ENCODE measurements at places on chromosomes 1 and 21.

DNA sequence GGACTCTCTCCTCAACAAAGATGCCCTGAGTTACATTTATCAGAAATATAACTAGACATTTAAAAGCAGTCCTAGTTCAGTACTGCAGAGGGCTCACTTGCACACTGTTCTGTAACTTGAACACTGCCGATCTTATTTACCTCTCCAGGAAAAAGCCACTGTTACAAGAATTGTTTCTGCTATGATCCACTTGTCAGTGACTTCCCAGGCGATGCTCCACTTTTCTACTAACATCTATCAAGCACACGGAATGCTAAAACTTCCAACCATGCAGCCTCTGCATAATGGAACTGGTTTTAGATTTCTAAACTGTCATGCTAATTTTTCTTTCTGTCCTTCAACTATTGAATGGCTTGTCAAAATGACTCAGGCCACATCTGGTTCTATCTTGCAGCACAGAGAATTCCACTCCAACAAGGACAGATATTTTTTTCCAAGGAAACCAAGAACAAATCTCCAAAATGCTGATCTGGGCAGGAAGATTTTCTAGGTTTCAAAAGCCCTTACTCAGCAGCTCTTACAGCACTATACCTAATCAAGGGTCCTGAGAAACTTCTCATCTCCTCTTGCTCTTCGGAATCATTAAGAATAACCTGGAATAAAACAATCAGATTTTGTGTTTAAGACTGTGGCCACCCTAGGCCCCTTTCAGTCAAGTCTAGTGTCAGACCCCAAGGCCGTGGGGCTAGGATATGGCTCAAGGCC, 9.9 kb downstream of the SEC16B start:
- DNase-seq, result peak; percentile 59

- DNase-seq, result no peak
Measured at GRCh38 chr1:161771161-161771560, 5.0 kb downstream of the ATF6 start.

- no peak for DNase-seq
Measured at GRCh38 chr1:224745394-224745793, 129.3 kb downstream of the CNIH3 start.

GRCh38 chr1:186903374-186904136, 74.8 kb downstream of the PLA2G4A start:
- DNase-seq, result no peak

DNA sequence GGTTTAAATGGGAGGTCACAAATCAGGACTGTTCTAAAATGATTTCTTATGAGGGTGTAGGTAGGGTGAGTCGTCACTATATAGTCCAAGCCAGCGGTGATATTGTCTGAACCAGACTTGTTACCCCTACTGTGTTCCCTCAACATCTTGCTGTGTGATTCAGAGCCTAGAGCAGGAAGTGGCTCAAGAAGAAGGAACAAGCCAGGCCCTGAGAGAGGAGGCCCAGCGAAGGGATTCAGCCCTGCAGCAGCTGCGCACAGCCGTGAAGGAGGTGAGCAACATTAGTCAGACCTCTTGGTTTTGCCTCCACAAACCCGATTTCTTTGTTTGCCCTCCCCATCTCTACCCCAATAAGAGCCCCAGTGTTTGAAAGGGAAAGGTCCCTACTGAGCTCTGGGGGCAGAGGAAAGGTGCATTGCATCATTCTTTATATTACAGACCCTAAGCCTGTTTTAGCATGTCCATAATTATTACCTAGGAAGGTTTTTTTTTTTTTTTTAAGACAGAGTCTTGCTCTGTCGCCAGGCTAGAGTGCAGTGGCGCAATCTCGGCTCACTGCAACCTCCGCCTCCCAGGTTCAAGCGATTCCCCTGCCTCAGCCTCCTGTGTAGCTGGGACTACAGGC, 5.0 kb upstream of the SH3BGRL3 start:
- DNase-seq, result no peak

- no peak for DNase-seq
Measured at GRCh38 chr1:5637171-5637570, 355.1 kb downstream of the NPHP4 start.

GRCh38 chr21:17610911-17611310, 1.8 kb downstream of the BTG3 start:
- no peak for DNase-seq

DNA sequence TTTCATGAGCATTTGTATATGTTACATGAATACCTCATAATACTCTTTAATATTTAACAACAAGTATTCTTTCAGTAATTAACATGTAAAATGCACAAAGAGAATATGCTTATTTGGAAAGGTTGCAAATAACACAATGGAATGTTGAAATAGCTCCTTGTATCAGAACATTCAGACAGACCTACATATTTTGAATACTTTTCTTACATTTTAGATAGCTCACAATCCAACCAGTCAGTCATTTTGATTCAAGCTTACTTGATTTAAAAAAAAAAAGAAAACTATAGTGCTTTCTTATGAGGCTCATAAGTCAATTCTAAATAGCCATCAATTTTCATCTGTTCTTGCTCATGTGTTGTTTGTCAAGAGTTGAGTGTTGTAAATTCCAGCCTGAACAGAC, 518.8 kb downstream of the ADGRL2 start:
- DNase-seq, result no peak

DNA sequence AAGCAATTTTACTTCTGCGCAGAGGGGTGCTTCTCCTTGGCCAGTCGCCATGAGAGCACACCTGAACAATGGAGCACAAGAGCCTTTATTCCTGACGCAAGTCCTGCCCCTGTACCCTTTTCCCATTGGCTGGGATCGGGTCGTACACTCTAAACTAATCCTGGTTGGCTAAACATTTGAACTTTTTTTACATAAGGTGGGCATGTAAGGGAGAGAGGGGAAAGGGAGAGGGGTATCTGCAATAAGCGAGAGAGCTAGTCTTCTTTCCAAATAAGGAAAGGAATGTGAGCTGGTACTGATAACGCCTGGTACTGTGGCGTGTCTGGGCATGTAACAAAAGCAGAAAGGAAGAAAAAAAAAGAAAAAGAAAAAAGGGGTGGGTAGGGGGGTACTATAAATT, 21.8 kb downstream of the MFSD2A start:
- no peak for DNase-seq

GRCh38 chr21:42571391-42572150, 57.9 kb downstream of the SLC37A1 start:
- no peak for DNase-seq

- DNase-seq, result peak; percentile 78
Measured at GRCh38 chr1:6523566-6523965, 30.7 kb downstream of the NOL9 start.

DNA sequence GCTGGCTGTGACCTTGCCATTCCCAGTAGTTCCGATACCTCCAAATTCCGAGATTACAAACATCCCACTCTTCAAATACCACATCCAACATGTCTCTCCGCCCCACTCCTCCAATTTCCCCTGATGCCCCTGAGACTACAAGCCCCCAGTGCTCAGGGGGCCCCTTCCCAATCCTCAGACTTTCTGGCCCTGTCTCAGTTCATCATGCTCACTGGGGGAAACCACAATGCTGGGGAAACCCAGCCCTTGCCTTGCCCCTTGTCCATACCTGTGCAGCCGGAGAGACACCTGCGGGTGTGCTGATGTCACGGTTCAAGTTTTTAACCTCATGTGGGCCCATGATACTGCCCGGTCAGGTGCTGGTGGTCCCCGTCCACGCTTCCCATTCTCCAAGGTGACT, 226.6 kb downstream of the CAMTA1 start:
- no peak for DNase-seq

GRCh38 chr1:56952501-56952900, 13.3 kb downstream of the C8B start:
- DNase-seq, result no peak

- DNase-seq, result no peak
Measured at GRCh38 chr1:237932816-237933215, 42.1 kb upstream of the ZP4 start.

GRCh38 chr1:207019661-207020060, 12.9 kb downstream of the C1orf116 start:
- DNase-seq, result no peak

- DNase-seq, result no peak
Measured at GRCh38 chr1:1137256-1138045, 21.6 kb upstream of the C1orf159 start.

GRCh38 chr21:32712641-32713040, 15.2 kb downstream of the SYNJ1 start:
- DNase-seq, result no peak

DNA sequence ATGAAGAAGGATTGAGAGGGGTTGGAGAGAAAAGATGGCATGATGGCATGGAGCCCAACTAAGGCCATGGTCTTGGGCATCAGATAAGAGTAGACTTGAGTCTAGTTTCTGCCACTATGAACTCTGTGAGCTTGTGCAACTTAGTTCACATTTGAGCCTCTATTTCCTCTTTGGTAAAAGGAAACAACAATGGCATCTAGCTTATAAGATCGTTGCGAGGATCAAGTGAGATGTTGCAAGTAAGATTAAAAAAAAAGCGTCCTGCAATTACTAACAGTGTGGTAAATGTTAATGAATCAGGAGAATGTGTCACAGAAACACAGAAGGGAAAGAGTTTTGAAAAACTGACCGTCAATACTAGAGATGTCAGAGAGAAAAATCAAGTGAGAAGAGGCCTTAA, 202.9 kb upstream of the FGGY start:
- no peak for DNase-seq

DNA sequence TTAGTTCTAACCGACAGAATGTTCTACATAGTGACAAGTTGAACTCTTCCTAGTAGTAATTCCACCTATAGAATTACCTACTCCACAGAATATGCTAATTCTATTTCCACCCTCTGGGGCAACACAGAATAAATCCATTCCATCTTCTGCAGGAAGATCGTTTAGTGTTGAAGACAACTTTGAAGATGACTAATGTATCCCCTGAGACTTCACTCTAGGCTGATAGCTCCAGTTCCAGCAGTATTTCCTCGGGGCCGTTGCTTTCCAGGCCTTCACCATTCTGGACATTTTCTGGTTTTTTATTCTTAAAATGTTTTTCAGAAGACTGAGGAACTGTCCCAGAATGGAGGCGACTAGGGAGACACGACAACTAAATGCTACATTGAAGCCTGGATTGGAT, 61.0 kb upstream of the CSF1 start:
- no peak for DNase-seq

GRCh38 chr1:109371341-109371739, 26.4 kb downstream of the SORT1 start:
- DNase-seq, result peak; percentile 73

- DNase-seq, result no peak
Measured at GRCh38 chr1:41355356-41355755, 5.9 kb upstream of the FOXO6 start.

- DNase-seq, result no peak
Measured at GRCh38 chr21:42317341-42317741, 2.1 kb upstream of the TFF3 start.

DNA sequence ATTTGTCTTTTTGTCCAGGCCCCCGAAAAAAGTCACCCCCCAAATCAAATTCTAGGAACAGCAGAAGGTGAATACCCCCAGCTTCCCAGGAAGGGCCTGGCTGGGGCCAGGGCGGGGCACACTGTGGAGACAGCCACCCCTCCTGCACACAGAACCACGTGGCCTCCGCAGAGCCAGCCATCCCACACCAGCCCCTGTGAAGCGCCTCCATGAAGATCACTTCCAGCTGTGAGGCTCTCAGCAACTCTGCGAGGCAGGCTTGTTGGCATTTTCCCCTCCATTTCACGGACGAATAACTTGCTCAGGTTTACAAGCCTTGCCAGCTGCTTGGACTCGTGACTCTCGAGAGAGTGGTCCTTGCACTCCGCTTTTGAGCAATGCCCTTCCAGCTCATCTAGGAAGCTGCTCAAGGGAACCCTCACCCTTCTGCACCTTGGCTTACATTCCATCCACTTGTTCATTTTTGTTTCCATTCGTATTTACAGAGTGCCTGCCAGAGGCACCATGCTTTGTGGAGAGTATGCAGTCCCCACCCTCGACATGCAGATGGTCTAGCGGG, 48.2 kb downstream of the SYT6 start:
- DNase-seq, result no peak

- DNase-seq, result no peak
Measured at GRCh38 chr1:228350179-228350742, 56.4 kb downstream of the TRIM11 start.

DNA sequence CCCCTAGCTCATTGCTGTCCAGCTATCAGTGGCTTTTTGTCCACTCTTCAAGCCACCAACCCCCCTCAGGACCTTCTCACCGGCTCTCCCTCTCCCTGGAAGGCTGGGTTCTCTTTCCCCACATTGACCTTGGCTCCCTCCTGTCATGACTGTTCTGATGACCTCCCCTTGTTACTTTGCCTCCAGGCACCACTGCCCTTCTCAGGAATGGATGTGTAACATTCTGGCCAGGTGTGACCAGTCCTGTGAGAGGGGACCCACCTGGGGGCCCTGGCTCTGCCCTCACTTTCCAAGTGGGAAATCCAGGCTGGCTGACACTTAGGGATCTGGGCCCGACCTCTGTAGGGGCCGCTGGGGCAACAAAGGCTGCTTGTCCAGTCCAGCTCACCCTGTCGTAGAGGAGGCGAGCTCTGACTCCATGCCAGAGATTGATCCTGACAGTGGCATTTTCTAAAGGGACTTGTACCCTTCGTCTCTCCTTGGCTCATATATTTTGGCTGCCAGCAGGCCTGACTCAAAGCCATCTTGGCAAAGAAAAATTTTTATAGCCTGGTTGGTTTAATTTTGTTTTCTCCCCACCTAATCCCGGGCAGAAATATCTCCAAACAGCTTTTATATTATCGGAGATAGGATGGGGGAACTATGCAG, 37.9 kb upstream of the USP24 start:
- no peak for DNase-seq

GRCh38 chr1:198607714-198608113, 31.1 kb upstream of the PTPRC start:
- no peak for DNase-seq

DNA sequence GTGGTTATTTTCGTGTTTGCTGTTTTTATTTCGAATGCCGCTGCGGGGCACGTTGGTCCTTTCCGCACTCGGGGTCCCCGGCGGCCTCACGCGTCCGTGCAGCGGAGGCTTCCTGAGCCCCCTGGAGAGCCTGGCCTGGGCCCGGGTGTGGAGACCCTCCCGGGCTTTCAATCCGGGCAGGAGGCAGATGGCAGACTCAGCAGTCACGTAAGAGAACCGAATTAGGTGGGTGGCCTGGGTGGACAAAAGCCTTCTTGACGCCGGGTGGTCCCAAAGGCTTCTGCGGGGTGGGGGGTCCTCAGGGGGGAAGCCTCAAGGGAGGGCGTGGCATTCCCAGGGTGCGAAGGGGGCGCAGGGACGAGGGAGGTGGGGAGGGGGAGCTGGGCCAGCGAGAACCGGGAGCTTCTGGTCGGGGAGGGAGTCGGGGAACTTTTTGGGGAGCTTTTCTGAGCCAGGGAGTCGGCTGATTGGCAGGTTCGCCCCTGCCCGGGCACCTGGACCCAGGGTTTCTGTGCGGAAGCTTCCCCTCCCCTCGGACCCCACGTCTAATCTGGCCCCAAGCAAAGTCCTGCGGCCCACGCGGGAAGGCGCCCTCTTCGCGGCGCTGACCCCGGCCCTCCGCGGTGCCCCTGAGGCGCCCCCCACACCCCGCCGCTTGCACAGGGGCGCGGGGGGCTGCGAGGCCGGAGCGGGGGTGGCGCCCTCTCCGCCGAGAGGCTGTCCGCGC, 1.3 kb upstream of the HES4 start:
- no peak for DNase-seq

Data from AG08395 (cell line).